ENCODE measurements at places on chromosomes 5 and 9.
A peak's percentile ranks its signal among the peaks of the same experiment; 100 is the strongest.

DNA sequence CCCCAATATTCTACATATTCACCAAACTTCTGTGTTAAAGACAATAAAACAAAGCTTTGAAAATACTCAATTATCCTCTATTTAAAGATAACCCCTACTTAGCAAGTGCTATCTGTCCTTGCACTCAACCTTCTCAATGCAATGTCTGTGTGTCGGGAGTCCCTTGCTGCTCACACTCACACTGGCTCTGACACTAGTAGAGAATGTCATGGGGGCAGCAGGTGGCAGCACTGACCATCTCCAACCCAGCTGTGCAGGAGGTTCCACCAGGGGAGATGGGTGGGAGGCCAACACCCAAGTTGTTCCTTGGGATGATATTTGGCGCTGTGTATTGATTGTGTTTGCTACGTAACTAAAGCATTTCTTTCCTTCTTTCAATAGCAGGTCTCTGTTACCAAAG lies 59.4 kb upstream of the SIMC1 start:
- no peak for DNase-seq

- DNase-seq = peak; percentile 37
These were observed 50.5 kb upstream of the RFX3 start for GRCh38 chr9:3576328-3576727.

GRCh38 chr5:81303563-81303962 lies 2.2 kb downstream of the ZCCHC9 start:
- DNase-seq = no peak

GRCh38 chr9:86713470-86713869 lies 233.8 kb downstream of the GAS1 start:
- no peak for DNase-seq

DNA sequence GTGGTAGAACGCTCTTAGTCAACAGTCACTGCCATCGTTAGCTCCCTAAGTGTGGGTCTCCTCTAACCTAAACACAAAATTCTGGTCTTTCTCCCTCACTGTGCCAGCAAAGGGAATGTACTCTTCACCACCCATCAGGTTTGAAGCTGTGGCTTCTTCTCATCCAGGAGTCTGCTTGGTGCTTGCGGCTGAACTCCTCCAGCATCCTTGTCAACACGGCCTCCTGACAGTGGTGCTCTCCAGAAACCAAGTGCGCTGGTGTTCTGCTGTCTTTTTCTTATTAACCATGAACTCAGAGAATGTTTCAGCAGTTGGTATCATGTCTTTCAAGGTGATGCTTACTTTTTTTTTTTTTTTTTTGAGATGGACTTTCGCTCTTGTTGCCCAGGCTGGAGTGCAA lies 23.9 kb upstream of the LPCAT1 start:
- DNase-seq = no peak

DNA sequence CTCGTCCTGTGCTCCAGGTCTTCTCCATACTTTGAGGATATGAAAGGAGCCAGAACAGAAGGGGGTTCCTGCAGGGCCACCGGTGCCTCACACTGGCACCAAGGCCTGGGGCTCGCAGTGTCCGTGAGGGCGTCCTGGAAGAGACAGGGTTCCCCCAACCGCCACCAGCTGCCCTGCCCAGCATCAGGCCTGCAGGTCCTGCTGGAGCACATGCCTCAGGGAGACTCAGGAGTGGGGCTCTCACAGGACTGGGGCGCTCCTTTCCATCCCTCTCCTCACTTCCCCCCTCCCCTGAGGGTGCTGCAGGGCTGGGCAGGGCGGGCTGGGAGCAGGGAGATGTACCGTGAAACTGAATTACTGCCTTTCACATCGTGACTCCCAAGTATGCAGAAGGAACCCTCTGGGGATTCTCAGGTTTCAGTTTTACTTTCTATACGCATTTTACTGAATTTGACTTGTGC lies 31.7 kb downstream of the CEP72 start:
- DNase-seq = no peak

GRCh38 chr9:14782286-14783051 lies 59.9 kb upstream of the CER1 start:
- no peak for DNase-seq

- no peak for DNase-seq
These were observed 33.0 kb downstream of the SSBP2 start for GRCh38 chr5:81717860-81718259.

DNA sequence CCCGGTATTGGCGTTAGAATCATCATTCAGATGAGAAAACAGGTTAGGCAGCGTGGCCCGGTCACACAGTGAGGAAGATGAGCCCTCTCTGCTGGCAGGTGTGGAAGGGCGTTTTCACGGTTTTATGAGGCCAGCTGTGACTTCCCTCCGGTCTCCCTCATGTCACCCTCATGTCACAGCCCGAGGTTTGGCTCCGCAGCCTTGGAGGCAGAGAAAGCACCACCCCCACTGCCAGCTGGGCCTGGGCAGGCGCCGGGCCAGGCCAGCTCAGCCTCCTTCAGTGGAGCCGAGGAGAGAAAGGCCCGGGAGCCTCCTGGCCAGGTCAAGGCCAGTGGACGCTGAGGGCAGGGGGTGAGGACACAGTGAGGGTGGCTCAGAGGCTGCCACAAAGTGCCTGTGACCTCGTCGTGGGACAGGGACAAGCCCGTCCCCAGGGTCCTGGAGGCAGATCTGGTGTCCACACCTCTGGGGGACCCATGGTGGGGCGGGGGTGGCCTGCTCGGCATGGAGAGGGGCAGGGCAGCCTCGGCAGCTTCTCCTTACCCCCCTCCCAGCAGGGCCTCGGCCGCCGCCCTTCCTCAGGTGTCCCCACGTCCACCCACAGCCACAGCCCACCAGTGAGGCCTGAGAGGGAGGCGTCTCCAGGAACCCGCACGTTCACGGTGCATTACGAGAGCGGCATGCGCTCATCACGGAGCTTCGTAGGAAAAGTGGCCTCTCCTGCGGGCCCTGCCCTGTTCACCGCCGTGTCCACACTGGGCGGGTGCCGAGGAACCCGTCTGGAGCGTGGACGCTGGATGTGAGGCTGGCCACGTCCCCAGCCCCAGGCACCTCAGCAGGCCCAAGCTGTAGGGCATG lies 32.2 kb downstream of the EXD3 start:
- DNase-seq = no peak

DNA sequence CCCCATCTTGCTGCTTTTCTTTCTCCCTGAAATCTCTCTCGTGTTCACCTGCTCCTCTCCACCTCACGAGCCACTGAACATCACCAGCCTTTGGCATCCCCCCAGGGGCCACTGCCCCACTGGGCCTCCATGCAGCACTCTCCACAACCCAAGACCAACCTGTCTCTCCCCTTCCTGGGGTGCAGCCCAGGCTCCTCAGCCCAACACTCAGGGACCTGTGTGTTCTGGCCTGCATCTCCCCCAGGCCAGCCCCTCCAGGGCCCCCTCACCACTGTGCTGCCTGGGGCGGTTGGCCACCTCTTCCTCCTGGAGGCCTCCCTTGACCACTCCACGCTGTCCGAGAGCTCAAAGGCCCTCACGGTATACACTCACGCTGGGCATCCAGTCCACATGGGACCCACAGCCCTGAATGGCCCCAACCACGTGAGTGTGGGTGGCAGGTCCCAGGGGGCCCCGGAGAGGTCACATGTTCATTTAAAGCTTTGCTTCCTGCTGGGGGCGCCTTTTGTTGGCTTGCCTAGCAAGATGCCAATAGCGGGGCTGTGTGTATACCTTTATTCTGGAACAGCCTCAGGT lies 453 bp upstream of the DOK3 start:
- no peak for DNase-seq

DNA sequence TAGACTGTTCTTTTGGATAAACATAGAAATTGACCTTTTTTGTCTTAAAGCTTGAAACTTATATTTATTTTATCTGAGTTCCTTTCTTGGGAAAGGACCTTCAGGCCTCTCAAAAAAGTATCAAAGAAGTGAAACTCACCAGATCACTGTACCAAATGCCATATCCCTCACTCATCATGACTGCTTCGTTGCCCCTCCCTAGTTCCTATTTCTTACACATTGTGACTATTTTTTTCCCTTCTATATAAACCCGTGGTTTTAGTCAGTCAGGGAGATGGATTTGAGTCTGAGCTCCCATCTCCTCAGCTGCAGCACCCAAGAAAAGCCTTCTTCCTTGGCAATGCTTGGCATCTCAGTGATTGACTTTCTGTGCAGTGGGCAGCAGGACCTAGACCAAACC lies 129.4 kb downstream of the LPAR1 start:
- DNase-seq = no peak

- DNase-seq = peak; percentile 40
These were observed 24.4 kb upstream of the GRPEL2 start for GRCh38 chr5:149320791-149321330.

DNA sequence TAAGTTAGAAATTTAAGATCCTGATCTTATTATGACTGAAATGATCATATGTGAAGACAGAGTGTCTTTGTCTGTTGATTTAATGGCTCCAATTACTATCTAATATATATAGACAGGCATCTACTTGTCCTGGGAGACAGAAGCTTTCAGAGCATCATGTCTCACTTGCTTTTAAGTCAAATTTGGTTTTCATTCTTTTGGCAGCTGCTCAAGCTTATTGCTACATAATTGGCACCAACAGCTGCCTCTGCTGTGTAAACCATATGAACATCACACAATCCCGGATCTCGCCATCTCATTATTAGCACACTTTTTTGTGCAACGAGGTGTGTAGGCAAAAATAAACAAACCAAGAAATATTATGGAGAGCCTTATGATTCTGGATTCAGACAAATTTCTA lies 1717.9 kb downstream of the EFNA5 start:
- DNase-seq = no peak

DNA sequence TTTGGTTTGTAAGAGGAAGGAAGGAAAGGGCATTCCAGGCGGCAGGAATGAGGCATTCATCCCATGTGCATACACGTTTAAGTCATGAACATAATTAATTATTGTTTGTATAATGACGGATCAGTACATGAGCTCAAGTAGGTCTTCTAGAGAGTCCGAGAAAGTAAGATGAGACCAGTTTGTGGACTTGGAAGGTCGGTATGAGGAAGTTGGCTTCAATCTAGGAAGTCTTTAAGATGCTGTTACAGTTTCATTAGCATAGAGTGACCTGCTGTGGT lies 2.1 kb downstream of the GTF3C4 start:
- DNase-seq = no peak

DNA sequence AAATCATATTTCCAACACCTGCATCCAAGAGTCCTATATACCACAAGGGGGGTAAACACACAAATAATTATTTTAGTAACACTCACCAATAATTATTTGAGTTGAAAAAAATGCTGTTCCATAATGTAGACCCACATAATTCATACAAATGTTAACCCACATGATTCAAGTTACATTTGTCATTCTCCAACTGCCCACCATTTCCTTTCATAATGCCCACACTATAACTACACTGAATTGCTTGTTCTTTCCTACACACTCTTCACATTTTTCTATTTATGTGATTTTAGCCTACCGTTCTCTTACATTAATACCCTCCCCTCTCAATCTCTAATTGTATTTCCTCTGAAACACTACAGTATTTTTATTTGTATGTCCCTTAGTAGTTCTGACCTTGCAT lies 35.9 kb upstream of the HK3 start:
- no peak for DNase-seq

DNA sequence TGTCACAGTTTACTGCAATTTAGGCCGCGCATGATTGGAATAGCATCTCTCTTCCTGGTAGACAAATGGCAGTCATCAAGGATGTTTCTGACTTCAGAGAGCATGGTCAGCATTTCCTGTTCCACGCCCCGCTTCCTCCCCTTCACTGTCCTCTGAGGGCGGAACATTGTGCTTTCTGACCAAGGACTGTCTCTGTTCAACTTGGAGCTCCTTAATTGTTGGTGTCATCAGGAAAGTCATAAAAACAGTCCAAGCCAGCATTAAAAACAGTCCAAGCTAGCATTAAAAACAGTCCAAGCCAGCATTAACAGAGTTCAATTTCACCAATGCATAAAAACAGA lies 301.3 kb upstream of the IRX4 start:
- no peak for DNase-seq

- no peak for DNase-seq
These were observed 67.3 kb downstream of the SNX30 start for GRCh38 chr9:112817860-112818203.

DNA sequence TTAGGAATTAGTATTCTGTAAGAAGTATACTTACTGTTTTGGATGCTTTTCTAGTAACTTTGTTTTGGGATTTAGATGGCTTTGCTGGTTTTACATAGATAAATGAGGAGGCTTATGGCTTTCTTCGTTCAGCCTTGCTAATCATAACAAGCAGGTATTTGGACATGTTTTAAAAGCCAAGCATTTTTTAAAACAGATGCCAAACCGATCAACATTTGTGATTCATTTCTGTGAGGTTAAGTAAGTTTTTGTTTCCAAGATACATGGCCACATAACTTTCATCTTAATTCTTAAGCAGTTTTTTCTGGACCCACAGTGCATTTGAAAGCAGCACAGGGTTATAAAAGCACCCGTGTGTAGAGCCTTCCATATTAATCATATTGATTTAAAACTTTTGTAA lies 21.7 kb downstream of the TARS1 start:
- DNase-seq = no peak

Data from hematopoietic multipotent progenitor cell (in vitro differentiated cells).